ENCODE measurements at places on chromosomes 11 and 22.

DNA sequence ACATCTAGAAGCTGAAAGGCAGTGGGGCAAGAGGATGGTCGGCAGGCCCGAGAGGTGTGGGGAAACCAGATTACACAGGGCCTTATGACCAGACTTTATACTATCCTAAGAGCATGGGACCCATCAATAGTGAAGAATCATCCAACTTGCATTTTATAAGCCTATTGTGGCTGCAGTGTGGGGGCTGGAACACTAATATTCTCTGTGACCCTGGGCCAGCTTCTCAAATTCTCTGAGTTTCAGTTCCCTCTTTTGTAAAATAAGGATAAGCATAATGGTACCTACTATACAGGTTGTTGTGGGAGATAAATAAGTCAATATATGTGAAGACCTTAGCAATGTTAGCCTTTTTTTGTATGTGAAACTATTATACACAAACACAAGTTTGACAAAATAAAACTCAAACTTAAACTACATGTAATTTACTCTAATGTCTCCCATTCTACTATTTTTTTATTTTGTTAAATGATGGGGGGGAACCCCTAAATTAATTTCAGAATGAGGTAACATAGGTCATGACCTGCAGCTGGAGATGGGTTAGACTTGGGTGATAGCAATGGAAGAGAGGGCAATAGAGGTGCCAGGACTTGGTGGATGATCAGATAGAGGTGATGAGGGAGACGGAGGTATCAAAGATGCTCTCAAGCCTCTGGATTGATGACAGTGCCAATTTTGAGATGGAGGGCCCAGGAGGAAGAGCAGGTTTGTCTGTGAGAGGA is 30.1 kb downstream of the SMCO4 start:
- DNase-seq: no peak

DNA sequence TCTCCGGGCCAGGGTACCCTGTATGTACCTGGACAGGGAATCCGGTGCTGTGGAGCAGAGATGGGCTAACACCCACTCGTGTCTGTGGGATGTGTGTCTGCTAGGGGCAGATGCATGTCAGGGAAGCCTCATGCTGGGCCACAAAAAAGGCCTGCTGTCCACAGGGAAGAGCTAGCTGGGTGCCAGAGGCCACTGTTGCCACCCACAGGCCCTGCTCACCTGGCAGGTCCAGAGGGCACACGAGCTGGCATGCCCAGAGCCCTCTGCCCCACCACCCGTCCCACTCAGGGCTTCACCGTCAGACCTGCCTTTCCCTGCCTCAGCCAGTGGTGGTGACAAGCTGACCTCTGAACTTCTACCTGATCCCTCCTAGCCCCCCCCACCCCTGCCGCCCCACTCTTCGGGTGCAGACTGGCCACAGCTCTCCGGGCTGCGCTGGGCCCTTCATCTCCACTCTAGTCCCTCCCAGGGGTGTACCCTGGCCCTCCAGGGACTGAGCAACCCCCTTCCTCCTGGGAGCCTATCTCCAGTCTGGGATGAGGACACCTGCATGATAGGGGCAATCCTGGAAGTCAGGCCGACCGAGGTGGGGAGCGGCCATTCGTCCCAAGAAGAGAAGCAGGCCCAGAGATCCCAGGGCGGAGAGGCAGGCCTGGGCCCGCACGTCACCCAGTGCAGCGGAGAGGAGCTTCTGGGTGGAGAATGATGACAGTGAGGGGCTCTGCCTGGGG is 1.4 kb downstream of the SLC25A22 start:
- no peak for DNase-seq

- peak; percentile 70 for DNase-seq
Measured at GRCh38 chr22:35299217-35299672, 449 bp upstream of the TOM1 start.

DNA sequence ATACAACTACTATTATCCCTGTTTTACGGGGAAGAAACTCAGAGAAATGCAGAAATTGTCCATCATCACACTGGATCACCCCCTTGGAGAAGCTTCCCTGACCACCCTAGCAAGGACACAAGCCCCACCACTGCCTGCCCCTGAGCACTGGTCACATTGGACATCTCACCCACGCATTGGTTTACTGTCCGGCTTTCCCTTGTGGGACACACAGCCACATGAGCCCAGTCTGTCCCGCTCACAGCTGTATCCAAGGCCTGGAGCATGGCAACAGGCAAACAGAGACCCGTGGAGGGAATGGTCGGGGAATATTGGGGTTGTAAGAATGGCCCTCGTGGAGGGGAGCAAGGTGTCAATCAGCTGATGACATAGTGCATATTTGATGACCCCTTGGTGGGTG is 42.7 kb upstream of the FGF3 start:
- no peak for DNase-seq

DNA sequence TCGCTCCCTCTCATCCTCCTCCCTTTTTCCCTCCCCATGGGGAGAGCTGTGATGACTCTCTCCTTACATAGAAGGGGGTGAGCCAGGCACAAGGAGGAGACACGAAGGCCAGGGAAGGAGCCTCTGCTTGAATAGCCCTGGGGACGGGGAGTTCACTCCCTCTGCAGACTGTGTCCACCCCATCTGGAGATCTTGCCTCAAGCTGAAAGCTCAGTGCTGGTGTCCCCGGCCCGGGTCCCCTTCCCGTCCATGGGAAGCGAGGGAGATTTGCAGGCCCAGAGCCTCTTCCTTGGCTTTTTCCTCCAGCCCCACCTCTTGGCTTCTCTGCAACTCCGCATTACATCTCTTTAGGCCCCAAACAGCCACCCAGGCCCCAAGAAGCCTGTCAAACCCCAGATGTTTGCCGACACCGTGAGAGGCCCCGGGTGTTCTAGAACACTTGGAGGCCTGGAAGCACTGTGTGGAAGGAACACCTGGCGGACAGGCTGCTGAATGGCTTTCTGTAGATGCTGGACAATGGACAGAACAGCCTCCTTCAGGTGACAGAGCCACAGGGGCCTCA is 32.3 kb downstream of the LINC01488 start:
- DNase-seq: no peak

DNA sequence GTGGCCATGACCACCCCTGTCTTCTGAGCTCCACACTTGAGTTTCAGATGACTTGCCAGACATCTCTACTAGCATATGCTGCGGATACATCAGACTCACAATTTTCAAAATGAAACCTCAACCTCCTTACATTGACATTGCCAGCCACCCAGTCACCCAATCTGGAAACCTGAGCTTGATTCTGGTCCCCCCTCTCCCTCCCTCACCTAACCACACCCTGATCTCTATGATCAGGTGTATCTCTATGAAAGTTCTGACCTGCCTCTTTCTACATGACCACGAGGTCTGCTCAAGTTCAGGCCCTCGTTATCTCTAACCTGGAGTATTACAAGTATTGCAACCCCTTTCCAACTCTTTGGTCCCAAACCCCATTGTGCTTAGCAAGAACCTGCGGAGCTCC is 254.1 kb downstream of the KIRREL3 start:
- DNase-seq: no peak

DNA sequence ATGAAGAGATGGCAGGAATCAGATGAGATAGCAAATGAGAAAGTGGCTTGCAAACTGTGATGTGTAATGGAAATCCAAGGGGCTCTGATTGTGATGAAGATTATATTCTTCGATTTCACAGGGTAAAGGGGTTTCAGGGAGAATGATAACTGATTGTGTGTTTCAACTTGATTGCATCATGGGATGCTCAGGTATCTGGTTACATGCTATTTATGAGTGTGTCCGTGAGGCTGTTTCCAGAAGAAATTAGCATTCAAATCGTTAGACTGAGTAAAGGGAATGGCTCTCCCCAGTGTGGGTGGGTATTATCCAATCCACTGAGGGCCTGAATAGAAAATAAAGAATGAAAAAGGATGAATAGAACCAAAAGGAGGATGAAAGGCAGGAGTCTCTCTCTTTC is 278.7 kb upstream of the LARGE1 start:
- no peak for DNase-seq

GRCh38 chr22:44894782-44895181 is 115.0 kb downstream of the PHF21B start:
- DNase-seq: no peak

DNA sequence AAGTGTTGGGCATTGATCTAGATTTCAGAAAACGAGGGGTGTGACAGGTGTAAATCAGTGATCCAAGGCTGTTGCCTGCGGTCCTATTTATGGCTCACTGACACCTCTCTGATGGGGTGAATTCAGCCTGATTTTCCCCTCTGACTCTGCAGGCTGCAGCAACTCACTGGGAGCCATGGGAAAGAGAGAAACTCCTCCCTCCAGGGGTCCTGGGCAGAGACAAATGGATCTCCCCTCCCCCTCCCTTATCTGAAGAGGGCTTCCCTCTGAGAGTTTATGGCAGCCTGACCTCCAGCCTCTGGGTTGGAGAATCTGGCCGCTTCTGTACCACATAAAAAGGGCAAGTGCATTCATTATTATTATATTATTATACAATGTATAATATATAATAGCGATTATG is 1.8 kb upstream of the PKNOX2 start:
- DNase-seq: peak; percentile 52

GRCh38 chr22:21651521-21652009 is 9.5 kb downstream of the SDF2L1 start:
- no peak for DNase-seq

DNA sequence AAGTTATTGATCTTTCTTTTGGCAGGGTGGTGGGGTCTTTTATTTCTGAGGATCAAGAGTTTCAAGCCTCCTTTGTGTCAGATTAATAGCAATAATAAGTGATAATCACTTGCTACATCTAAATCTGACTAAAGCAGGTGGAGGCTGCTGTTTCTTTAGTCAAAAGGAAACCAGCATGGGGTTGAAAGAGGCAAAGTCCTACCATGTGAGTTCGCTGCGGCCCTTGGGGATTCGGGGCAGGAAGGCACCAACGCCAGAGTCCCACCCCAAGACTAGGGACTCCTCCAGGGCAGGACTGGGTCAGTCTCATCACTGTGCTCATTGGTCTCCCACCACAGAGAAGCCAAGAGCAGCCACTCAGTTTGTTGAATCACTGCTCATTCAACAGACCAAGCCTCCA is 73.0 kb downstream of the TENM4 start:
- DNase-seq: no peak

GRCh38 chr11:122085712-122086111 is 30.3 kb downstream of the BLID start:
- DNase-seq: no peak

DNA sequence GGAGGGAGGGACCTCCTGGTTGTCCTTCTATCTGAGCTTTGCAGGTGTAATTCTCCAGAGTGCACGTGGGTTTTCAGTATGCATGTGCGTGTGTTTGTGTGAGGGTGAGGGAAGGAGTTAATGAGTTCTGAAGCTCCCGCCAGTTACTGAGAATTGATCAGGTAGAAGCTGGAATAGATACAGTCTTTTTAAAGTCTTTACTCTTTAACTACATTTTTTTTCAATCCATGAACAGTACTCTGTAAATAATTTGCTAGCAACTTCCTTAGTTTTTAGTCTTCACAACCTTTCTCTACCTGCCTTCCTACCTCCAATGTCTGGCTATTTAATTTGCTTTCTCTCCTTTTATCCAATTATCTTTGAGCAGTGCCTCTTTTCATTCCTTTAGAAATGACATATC is 25.5 kb downstream of the ARHGAP42 start:
- no peak for DNase-seq

- no peak for DNase-seq
Measured at GRCh38 chr11:46800177-46800576, 45.9 kb downstream of the CKAP5 start.

GRCh38 chr22:31611061-31611760 is 50.8 kb downstream of the PISD start:
- no peak for DNase-seq

GRCh38 chr11:111736181-111736590 is 30.0 kb downstream of the PPP2R1B start:
- DNase-seq: no peak

DNA sequence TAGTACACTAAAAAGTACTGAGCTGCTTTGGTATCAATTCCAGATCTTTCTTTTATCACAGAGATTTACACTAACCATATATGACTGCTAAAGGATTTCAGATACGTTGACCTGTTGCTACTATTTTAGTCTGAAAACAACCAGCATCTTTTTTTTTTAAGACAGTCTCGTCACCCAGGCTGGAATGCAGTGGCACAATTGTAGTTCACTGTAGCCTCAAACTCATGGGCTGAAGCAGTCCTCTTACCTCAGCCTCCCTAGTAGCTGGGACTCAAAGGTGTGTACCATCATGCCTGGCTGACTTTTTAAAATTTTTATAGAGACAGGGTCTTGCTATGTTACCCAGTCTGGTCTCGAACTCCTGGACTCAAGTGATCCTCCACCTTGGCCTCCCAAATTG is 24.2 kb upstream of the L3MBTL2 start:
- no peak for DNase-seq

- DNase-seq: no peak
Measured at GRCh38 chr22:17637490-17638181, 921 bp upstream of the BCL2L13 start.

GRCh38 chr11:28104425-28104824 is 3.5 kb downstream of the KIF18A start:
- DNase-seq: no peak

DNA sequence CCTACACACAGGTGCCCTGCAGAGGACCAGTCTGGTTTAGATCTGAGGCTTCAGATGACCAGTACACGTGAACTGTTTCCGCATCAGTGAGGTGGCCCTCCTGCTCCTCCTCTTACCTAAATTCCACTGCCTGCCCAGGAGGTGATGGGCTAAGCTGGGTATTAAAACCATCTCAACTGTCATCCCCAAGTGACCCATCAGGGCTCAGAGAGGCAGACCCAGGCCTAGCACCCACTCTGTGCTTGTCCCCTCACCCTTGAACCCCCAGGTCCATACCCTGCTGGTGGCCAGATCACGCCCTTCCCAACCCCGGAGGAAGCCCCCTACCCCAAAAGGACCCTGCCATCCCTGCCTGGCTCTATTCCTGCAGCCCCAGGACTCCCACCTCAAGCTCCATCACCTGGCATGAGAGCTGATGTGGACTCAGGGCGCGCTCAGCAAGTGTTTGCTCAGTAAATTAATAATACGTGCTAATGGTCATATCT is 21.3 kb downstream of the RSPH14 start:
- DNase-seq: no peak

DNA sequence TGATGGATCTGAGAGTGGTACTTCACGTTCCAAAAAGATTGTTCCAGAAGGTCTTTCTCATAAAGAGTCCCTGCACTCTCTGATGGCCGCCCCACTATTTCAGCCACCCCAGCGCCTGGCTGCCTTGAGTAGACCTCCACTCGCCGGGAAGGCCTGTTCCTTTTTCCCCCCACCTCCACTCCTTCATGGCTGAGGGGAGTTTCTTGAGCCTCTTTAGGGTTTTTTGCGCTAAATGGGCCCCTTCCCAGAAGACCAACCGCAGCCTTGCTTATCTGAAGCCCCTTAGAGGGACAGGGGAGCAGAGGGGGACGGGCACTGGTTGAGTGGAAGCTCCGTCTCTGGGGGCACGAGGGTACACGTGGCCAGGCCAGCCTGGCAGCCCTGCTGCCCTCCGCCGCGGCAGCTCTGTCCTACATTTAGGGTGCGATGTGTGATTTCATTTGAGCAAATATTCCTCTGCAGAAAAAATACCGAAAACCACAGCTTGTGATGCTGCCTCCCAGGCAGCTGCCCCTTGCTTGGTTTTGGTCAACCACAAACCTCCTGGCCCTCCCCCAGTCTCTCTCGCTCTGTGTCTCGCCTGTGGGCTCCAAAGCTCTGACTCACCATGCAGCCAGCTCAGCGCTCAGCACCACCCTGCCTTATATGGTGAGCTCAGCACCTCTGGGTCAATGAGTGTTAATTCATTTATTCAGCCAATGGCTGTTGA is 88.7 kb downstream of the TP53I11 start:
- DNase-seq: no peak

GRCh38 chr22:35539910-35540594 is 579 bp upstream of the RASD2 start:
- DNase-seq: no peak
